Coronary artery (tissue), 2 donors: ENCODE measurements at places on chromosomes 11 and 22.

GRCh38 chr11:2369320-2369719 lies 7.8 kb upstream of the CD81 start:
- no peak for DNase-seq

GRCh38 chr22:24230911-24231656 lies 13.8 kb downstream of the GGT5 start:
- no peak for DNase-seq

DNA sequence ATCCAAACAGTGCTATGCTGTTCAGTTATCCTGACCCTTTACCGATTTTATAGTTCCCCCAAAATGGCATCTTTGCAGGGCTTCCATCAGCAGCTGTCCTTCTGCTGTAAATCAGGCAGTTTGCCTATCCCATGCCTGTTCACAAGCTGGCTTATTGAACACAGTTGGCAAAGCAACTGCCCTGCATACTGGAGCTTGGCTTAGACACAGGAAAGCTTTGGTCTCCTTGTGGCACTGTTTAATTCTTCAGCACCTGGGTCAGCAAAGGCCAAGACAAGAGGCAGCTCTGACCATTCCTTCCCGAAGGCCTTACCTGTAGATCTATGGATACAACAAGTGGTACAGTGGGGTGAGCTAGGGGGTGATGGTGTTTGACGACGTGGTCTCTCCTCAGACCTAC lies 32.2 kb downstream of the TSPAN18 start:
- peak; percentile 31 for DNase-seq

- no peak for DNase-seq
Observed at GRCh38 chr11:57353036-57353435, 14.9 kb downstream of the P2RX3 start.

DNA sequence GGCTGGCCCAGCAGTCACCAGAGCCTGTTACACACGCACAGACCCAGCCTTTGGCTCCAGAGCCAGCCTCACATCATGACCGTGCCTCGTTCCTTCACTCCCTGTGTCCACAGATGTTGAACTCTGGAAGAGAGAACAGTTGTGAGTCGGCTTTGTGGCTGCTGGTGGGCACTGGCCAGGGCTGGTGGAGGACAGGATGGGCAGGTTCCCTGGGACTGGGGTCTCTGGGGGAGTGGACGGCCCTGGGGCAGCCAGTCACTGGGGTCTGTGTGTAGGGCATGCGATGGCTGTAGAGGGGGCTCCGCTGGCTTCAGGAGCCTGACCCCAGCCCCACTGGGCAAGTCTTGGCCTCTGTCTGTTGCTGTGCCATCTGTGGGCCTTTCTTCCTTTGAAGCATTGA lies 1070.1 kb downstream of the BRD1 start:
- DNase-seq = peak; percentile 64
